ENCODE measurements at places on chromosomes 1 and 21. TPM values are rescaled to one million over a fixed set of nuclear protein-coding genes. Genes with fewer than 3 reads are reported as not detected.

Gene MRPL39
- 20.5 TPM for total RNA-seq

Gene LHX8
- total RNA-seq = not detected

Gene CLIC6
- 0.56 TPM for total RNA-seq

Gene DRAXIN
- 0.21 TPM for total RNA-seq

DNA sequence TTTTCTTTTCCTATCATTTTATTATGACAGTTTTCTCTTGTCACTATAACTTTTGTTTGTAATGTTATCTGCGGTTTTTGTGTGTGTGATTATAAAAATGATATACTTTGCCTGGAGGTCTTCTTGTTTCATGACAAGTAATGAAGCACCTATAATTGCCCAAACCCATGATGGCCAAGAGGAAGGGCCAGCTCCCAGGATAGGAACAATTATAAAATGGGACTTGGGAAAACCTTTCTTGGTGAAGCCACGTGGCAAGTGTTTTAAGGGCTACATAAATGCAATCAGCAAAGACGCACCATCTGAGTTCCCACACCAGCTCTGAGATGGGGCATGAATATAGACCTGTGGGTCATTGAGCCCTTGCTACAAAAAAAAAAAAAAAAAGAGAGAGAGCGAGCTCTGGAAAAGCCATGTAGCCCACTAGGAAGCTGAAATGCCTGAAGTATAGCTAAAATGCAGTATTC, 462.6 kb upstream of the RUNX1 start:
- no peak for DNase-seq

DNA sequence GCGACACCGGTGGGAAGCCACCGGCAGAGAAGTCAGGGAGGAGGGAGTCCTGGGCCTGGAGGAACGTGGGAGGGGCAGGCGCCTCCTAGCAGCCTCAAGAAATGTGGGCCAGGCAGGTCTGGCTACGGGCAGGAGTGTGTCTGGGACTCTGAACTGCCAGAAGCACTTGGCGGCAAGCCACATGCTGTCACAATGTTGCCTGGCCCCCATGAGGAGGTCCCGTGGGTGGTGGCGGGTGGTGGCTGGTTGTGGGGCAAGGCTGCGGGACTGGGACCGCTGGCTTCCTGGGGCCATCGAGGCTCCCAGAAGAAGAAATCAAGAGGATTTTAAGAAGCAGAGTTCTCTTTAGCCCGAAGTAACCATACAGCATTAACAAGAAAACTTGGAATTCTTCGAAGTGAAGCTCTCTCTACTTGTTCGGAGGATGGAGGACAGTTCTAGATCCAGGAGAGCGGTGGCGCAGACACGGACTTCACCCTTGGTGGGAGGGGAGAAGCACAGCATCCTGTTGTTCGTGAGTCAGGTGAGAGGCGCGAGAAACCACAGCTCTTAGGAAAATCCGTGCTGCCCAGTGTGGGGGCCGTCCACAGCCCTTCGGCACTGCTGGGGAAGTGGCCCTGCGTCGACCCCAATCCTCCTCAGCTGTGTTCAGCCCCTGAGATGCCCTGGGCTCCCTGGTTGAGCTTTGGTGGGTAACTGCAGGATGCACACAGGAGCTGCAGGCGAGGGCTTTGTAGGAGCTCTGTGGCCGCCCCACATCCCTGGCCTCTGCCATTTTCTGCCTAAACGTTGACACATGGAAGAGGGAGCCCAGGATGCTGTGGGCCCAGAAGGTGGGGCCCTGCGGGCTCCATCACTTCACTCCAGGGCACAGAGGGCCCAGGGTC, 12.4 kb downstream of the SKI start:
- no peak for DNase-seq

DNA sequence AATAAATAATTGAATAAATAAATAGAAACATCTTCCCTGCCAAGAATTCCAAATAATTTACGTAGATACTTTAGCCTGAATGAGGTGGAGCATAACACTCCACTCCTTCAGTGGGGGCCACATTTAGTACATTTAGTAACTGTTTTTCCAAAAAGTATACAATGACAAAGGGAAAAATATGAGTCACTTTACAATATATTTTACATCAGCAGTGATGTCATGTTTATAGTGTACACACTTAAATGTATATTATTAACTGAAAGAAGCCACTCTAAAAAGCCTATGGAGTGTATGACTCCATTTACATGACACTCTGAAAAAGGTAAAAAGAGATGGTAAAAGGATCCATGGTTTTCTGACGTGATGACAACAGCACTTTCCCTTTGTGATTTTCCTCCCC, 344.5 kb upstream of the GREM2 start:
- no peak for DNase-seq

- no peak for DNase-seq
Measured at GRCh38 chr1:230313453-230314141, 112.5 kb downstream of the PGBD5 start.

- DNase-seq = no peak
Measured at GRCh38 chr1:159122005-159122621, 45.5 kb upstream of the AIM2 start.

DNA sequence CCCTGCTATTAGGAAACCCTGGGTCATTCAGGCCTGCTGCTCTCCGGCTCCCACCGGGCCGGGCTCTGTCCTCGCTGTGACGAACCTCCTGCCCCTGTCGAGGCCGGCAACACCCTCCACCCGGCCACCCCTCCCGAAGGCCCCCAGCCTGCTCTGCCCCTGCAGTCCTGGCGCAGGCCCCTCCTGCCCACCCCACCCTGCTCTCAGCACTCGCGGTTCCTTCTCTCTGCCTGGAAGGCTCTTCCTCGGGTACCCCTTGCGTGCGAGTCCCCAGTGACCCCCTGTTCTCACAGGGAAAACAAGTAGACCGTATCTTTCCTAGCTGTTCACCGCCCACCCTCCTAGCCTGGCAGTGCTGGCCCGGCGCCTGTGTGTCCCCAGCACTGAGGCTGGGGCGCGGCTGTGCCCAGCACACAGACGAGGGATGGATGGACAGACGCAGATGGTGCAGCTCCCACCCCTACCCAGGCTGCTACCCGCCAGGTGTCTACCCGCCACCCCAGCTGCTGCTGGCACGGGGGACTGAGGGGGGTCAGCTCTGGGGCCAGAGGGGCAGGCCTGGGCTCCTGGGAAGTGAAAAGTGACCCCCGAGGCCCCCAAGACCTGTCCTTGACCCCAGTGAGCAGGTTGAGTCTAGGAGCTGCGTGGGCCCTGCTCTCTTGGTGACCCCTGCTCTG, 3.1 kb upstream of the VWA1 start:
- no peak for DNase-seq

DNA sequence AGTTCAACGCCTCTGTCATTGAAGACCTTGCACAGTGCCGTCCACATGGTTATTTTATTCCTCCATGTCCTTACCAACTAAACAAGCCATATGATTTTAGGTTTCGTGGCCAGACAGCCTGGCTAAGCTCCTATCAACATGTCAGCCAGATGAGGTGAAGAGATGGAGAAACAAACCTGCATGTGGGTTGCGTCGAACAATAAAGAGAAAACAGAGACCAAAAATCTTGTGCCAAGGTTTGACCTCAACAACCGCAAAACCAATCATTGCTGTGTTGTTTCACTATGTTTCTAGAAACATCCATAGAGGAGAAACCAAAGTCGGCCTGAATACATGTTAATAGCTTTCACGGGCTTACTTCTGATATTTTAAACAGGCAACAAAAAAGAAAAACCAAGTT, 544.6 kb downstream of the SMYD3 start:
- no peak for DNase-seq

- no peak for DNase-seq
Measured at GRCh38 chr21:40562242-40563002, 284.5 kb downstream of the DSCAM start.

DNA sequence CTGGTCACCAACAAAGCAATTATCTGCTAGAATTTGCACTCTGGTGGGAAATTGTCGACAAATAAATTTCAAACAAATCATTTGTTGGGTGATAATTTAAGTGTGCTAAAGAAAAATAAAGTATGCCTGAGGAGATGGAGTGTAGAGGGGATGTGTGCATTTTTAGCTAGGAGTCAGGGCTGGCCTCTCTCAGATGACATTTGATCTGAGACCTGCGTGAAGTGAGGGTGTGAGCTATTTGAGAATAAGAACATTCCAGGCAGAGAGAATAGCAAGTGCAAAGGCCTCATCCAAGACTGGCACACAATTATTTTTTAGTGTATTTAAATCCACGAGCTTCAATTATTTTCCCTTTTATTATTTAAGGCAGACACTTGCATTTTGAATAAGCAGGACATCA, 19.7 kb upstream of the S1PR1 start:
- DNase-seq = no peak

- DNase-seq = no peak
Measured at GRCh38 chr1:200401708-200402107, 8.1 kb downstream of the ZNF281 start.

- DNase-seq = no peak
Measured at GRCh38 chr1:12180315-12180714, 13.5 kb downstream of the TNFRSF1B start.

All from naive thymus-derived CD4-positive, alpha-beta T cell (primary cell).